ENCODE measurements at places on chromosomes 3 and 15.

GRCh38 chr3:196163666-196164493, 47.3 kb downstream of the ZDHHC19 start:
- no peak for DNase-seq

DNA sequence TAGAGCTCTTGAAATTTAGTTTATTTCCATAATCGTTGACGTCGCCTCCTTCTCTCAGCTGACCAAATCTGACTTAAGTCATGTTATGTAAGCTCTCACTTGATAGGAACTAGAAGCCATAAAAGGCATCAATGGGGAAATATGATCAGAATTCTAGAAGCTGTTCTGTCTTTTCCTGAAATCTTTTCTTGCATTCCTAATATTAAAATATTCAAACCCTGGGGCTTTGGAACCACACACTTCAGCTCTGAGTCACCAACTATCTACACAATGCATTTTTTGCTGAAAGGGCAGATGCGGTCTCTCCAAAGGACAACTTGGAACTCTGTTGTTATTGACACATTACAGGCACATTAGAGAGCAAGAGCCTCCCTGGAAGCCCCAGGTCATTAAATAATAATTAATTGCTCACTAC, 91.3 kb downstream of the LARS2 start:
- no peak for DNase-seq

DNA sequence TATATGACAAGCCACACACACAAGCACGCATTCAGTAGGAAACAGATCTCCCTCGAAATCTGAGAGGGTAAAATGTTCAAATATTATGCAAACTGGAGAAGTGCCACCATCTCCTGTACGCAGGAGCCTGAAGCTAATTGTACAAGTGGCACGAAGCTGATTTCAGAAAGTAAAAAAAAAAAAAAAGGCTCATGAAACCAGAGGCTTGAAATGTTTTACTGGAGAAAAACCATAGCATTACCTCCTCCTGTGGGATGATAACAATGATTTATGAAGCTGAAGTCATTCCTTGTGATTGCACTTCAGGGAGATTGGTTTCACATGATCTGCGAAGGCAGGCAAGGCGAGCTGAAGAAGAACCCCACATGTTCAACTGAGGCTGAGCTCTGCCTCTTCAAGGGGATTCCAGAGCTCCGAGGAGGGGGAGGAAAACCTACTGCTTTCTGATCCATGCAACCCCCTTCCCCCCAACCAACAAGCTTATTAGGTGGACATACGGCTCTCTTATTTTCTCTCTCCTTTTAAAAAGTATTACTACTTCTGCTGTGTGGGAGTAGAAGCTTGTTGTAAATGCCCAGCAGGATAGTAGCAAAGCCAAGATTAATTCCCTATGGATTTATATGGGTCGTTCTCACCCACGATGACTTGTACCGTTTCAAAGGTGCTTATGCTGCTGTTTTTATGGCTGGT, 101.1 kb downstream of the GREM1 start:
- no peak for DNase-seq

GRCh38 chr3:27673701-27674100, 48.4 kb downstream of the EOMES start:
- no peak for DNase-seq

DNA sequence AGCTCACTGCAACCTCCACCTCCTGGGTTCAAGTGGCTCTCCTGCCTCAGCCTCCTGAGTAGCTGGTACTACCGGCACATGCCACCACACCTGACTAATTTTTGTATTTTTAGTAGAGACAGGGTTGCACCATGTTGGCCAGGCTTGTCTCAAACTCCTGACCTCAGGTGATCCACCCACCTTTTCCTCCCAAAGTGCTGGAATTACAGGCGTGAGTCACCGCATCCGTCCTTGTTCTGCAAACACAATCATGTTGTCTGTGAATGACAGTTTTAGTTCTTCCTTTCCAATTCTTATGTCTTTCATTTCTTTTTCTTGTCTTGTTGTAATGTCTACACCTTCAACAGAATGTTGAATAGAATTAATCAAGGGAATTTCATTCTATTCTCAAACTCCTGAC, 16.3 kb upstream of the SMCO1 start:
- no peak for DNase-seq

DNA sequence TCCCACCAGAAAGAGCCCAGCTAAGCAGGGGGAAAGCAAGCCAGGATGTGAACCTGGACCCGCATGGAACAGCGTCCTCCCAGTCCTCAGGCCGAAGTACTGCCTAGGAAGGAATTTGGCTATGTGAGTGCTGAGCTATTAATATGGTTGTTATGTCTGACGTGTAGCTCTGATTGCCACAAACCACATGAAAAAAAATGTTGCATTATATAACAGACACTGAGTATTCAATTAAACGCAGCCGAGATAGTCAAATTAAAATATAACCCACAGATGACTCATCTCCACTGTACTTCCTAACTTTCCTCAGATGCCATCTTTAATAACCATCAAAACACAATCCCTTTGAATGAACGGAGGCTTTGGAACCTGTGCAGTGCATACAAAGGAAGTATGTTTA, 111.1 kb downstream of the GABRB3 start:
- no peak for DNase-seq

DNA sequence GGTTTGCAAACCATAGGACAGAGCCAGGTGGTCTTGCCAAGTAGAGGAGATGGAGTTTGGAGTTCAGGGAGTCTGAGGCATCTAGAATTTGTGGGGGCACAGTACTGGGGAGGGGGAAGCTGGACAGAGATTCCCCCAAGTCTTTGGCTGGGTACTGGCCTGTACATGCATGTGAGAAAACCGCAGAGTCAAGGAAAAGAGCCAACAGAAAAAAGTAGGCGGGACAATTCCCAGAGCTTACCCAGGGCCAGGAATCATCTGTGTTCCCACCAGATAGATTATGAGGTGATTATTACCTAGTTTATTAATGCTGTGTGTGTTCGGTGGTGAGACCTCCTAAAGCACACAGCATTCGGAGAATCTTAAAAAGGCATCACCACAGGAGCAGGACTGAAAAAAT, 11.3 kb downstream of the LYSMD4 start:
- no peak for DNase-seq

GRCh38 chr15:79923079-79923514, 26.3 kb upstream of the MTHFS start:
- DNase-seq = peak; percentile 85

DNA sequence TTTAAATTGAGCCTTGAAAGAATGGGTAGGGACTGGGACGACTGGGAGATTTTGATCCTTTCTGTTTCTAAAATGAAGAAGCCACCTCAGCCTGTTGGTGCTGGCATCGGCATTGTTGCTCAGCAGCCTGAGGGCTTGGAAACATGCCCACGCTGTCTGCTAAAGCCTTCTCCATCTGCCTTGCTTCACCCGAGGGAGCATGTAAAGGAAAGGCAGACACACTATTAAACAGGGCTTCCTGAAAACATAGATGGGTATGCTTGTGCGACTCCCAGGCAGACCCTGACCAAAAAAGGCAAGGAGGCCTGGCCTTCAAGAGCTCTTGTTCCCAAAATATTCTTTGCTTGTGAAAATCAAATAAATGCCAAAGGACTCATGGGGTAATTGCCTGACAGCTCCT, 84.2 kb upstream of the SLC4A7 start:
- DNase-seq = no peak

- DNase-seq = no peak
Measured at GRCh38 chr3:127284258-127284657, 3.6 kb downstream of the PRR20G start.

Measured in activated CD8-positive, alpha-beta memory T cell treated with anti-CD3 and anti-CD28 coated beads, Interleukin-2, amount 50 U/mL, for 48 hours (primary cell).